ENCODE measurements at places on chromosomes 5 and 9.

DNA sequence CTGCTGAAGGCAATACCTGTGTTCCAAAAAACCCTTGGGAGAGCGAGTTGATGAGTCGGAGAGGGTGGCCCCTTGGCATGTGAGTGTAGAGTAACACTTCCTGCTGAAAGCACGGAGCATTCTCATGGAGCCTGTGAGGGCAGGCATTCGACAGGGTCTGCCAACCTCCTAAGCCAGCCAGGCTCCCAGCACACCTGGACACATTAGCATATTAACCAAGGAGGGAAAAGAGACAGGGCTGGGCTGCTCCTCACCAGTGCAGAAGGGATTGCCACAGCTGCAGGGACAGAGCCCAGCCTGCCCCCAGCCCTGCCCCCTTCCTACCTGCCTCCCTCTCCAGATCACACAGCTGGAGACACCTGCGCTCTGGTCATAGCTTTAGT, 46.4 kb upstream of the SEMA4D start:
- no peak for DNase-seq

DNA sequence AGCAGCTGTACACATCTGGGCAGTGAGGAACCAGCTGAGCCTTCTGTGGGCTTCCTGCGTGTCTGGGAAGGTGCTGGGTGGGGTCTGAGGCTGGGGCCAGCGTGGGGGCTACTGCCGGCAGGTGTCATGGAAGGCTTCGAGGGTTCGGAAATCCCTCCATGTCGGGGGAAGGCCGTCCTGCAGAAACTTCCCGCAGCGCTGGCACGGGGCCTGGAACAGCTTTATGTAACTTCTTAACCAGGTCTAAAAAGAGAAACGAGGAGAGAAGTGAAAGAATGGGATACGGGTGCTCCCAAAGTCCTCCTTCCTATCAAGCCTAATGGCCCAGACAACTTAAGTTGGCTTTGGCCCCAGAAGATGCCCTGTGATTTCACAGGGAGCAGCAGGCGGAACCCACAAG, 120.6 kb upstream of the RAPGEF1 start:
- no peak for DNase-seq

DNA sequence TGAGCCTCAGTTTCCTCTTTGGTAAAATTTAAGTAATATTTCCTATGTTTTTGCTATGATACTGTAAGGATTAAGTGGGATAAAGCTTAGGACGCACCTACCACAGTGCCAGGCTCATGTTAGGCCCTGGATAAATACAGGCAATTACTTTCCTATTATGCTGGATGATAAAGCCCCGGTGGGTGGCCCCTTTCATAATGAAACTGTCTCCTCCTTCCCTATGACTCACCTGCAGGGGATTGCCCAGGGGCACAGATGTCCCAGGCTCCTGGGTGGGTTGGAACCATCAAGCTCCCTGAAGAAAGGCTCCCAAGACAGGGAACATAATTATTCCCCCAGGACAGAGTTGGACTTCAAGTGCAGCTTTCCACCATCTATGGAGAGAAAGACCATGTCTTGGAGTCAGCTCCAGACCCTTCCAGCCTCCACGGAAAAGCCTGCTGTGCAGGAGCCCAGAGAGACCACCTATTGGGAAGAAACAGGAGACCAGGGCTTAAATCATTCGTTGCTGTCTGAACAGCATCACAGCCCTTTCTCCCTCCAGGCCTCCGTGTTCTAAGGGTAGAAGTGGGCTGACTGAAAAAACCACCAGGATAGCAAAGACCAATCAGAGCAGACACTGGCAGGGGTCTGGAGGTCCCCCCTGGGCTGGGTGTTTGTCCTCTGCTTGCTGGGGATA, 43.2 kb upstream of the FOXE1 start:
- no peak for DNase-seq

DNA sequence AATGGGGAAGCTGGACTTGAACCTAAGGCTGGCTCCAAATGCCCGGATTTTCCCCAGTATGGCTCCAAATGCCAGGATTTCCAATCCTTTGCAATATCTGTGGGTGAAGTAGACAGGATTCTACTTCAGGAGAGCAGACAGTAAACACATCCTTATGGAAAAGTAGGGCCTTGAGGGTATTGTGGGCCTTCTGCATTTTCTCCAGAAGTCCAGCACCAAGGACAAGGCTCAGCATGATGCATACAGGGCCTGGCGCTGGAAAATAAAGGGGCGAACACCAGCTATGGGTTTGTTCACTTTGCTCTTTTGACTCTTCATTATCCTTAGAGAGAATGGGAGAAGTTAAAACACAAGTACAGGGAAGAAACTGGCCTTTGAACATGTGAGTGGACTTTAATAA, 347.5 kb downstream of the SEMA5A start:
- no peak for DNase-seq

DNA sequence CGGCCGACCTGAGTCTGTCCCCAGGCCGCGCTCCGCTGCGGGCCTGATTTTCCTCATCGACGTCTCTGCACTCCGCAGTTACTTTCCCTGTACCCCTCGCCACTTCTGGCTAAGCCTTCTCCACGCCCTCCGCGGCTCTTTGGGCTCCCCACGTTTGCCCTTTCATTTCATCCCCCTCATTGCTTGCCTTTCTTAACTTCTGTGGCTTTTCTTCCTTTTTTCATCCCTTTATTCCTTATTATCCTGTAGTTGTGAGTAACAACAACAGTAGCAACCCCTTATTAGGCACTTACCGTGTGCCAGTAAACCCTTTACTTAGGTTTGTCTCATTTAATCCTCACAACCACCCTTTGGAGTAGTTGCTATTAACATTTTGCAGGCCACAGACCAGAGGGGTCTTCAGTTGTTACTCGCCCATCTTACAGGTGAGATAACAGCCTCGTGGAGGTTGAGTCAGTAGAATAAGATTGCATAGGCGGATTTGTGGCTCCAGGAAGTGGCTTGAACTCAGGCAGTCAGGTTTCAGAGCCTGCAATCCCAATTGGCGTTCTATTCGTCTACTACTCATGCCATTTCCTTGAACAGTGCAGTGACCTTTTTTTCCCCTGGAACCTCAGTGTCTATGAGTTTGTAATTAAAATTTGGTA, 724 bp downstream of the TCERG1 start:
- DNase-seq: no peak

GRCh38 chr9:121672213-121672612, 20.8 kb downstream of the DAB2IP start:
- DNase-seq: no peak
